ENCODE measurements at places on chromosomes 11 and 22. TPM values are rescaled to one million over a fixed set of nuclear protein-coding genes. Genes with fewer than 3 reads are reported as not detected.

DNA sequence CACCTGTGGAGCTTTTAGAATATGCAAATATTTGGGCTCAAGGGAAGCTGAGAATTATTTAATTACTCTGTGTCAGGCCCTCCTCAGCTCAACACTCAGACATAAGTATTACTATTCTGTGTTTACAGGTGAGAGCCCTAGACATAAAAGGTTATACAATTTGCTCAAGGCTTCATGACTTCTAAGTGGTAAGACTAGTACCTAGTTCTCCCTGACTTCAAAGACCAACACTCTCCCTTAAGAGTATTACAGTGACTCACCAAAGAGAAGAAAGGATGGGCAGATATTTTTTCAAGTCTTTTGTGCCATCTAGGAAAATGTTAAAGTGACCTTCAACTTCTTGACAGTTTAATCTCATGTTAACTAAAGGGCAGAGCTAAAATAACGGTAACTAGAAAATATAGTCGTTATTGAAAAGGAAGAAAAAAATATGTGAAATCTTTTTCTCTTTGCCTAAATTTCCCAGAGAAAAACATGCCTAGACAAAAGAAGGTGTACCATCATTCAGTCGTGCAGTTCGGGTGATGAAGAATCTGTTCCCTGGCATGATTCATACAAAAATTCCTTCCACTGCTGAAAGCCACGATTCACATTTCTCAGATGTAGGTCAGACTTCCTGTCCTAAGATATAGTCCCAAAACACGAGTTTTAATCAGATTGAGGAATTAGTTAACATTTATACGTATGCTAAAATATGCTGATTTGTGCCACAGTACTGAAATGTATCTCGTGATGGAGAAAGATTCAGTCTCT lies 849.1 kb upstream of the API5 start:
- DNase-seq = no peak

DNA sequence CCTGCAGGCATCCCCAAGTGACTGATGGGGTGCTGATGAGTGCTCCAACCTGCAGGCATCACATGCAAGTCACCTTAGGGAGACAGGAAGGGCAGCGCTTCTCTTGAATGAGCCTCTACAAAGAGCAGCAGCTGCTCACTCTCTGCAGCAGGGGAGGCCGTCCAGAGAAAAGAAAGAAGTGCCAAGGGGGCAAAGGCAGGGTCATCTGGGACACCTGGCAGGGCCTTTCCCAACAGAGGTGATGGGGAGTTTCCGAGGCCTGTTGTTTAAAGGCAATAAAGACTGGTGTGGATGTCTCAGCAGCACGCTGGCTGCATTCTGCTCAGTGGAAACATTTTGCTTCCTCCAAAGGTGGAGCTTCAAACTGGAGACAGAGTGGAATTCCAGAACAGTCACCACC lies 113.7 kb downstream of the ETS1 start:
- DNase-seq = no peak

GRCh38 chr11:131486937-131487635 lies 116.7 kb downstream of the NTM start:
- DNase-seq = no peak

DNA sequence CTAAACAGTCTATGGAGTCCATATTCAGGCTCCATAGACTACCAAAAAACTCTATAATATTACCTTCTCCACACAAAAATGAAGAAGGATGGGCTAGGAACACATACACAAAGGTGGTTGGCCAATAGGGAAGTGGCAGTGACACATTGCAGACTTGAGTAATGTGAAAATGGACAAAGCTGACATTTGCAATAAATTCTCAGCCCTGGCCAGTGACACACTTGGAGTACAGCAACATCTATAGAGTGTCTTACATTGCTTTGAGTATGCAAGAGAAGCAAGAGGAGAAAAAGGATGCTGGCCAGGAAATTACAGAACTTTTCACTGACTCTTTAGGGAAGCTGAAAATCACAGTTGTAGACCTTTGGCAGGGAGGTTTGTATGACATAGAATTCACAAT lies 7.3 kb upstream of the OR52W1 start:
- no peak for DNase-seq

GRCh38 chr22:37053310-37054055 lies 1.9 kb downstream of the KCTD17 start:
- no peak for DNase-seq

- DNase-seq = no peak
Measured at GRCh38 chr22:50061824-50062355, 3.8 kb upstream of the TTLL8 start.

DNA sequence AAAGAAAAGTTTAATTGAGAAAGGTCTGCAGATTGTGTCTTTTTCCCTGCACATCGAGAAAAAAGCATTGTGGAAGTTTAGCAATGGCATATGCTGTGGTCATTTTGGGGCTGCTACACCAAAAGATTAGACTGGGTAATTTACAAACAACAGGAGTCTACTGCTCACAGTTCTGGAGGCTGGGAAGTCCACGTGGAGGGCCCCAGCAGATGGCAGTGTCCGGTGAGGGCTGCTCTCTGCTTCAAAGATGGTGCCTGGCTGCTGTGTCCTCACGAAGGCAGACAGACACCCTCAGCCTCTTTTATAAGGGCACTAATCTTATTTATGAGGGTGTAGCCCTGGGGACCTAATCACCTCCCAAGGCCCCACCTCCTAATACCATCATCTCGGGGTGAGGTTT lies 21.1 kb downstream of the PHF21B start:
- no peak for DNase-seq

DNA sequence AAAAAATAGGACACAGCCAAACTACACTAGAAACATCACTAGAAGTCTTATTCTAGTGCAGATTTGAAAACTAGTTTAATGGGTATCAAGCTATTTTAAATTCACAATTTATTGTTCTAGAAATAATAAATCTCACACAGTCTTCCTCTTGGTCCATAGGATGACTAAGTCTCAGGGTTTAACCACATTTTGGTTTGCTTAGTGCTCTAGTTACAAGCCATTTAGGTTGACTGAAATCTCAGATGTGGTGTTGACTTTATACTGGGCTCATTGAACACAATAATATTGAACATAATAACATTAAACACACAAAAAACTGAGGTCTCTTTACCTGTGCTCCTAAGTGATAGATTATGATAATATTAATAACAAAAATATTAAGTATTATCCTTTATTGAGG lies 760.3 kb upstream of the CCDC179 start:
- no peak for DNase-seq

GRCh38 chr22:20054034-20054427 lies 26.0 kb upstream of the DGCR8 start:
- DNase-seq = no peak

GRCh38 chr11:2744166-2744565 lies 44.4 kb upstream of the KCNQ1OT1 start:
- no peak for DNase-seq

DNA sequence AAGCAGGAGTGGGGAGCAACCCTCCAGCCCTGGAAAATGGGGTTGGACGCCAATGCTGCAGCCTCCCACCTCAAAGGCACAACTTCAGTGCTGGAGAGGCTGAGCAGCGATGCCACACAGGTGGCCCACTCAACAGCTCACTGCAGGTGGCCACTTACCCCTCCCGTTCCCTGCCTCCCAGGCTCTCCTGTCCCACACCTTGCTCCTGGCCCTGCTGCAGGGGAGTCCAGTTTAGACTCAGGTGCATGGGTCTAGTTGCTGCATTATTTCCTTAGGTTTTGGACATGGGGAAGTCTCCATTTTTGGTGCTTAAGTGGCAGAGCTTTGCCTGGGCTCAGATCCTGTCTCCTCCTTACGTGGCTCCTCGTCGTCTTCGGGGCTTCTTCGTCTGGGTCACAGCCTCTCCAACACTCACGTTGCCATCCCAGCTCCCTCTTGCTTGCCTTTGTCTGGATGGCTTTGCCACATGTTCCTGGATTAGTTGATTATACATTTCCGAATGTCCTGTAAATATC lies 898.3 kb downstream of the BRD1 start:
- no peak for DNase-seq

DNA sequence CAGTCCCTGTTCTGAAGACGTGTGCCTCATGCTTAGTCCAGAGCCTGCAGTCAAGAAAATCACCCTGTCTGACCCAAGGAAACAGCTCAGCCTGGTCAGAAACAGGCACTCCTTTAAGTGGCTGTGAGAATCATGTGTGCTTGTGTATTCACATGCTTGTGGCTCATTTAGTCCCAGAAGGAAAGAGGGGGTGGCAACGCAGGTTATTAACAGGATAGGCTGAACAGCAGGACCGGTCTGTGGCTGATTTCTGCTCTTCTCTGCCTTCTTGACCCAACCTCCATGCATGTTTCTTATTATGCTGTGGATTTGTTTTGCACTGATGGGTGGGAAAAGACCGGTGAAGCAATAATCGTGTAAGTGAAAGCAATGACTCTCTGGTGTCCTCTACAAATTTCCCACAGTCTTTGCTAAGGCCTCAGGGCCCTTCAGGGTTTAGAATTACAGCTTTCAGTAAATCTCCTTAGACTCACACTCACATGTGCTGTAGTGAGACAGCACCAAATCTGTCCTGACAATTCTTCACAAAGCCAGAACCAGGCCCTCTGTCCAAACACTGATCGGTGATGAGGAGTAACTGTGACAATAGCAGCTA lies 288.1 kb downstream of the ETS1 start:
- DNase-seq = no peak

DNA sequence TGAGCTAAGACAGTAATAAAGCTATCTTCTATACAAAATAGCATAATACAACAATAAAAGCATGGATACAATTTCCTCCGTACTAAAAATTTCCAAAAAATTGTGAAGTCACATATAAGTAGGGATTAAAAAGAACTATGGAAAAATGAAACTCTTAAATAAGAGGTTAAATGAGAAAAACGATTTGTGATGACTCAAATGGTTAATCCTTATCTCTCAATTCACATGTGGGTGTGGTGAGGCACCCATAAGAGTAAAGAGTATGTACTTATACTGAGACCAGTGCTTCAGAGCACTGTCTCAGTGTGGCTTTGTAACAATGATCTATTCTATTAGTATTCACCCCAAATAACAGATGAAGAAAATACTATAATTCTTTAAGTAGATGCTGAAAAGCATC lies 25.0 kb upstream of the CCDC34 start:
- DNase-seq = no peak

DNA sequence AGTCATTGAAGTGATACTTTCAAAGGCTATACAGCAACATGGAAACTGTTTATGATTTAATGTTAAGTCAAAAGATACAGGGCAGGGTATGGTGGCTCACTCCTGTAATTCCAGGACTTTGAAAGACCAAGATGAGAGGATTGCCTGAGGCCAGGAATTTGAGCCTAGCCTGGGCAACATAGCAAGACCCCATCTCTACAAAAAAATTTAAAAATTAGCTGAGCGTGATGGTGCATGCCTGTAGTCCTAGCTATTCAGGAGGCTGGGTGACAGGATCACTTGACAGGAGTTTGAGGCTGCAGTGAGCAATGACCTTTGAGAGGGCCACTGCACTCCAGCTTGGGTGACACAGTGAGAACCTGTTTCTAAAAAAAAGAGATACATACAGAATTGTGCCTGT lies 39.3 kb upstream of the ZBED5 start:
- DNase-seq = no peak

DNA sequence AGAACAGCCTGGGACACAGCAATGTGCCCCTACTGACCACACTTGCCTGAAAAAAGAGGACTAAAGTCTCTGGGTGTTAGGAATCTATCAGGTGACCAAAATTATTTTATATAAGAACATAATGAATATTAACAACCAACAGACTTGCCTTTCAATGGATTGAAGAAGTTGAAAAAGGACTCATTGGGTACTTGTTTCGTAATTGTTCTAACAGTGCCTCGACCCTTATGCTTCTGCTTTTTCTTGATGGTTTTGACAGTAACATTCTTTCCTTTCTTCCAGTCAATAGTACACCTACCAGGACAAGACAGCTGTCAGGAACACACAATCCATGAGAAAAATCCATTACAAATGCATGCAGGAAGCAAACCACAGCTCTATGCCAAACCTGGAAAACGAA lies 29.0 kb upstream of the PHLDA2 start:
- DNase-seq = no peak

GRCh38 chr11:13316528-13316961 lies 39.0 kb downstream of the BMAL1 start:
- DNase-seq = no peak

GRCh38 chr11:111426617-111427016 lies 47.5 kb upstream of the POU2AF1 start:
- DNase-seq = no peak

- no peak for DNase-seq
Measured at GRCh38 chr22:19641254-19641982, 72.9 kb upstream of the SEPTIN5 start.

DNA sequence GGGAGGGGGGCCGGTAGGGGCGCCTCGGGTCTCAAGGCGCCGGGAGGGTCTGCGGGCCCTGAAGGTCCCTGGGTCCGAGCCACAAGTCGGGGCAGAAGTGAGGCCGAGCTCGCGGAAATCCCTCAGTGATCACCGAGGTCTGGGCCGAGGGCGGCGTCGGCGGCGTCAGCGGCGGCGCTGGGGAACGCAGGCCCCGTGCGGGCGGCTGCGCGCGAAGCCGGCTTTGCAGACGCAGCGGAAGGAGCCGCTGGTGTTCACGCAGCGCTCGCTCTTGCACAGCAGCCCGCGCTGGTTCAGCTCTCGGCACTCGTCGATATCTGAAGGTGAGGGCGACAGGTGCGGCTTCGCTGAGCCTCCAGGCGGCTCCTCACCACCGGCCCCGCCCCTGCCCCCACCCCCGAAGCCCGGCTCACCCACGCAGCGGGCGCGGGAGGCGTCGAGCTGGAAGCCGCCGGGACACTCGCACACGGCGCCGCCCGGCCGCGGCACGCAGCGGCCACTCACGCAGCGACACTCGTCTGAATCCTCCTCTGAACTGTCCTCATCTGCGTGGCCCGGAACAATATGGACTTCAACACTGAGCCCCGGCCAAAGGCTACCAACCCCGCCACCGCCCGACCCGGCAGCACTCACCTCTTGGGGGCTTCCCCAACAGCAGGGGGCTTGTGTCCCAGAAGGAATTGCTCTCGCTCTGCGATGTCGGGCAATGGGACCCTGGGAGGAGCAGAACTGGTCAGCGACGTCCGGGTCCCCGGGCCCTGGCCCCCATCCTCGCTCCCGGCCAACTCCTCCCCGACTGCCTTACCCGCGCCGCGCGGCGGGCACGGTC lies 14.2 kb downstream of the SCYL1 start:
- no peak for DNase-seq

- no peak for DNase-seq
Measured at GRCh38 chr11:99256614-99257013, 235.9 kb downstream of the CNTN5 start.

GRCh38 chr11:324156-324555 lies 3.5 kb upstream of the IFITM3 start:
- DNase-seq = no peak

DNA sequence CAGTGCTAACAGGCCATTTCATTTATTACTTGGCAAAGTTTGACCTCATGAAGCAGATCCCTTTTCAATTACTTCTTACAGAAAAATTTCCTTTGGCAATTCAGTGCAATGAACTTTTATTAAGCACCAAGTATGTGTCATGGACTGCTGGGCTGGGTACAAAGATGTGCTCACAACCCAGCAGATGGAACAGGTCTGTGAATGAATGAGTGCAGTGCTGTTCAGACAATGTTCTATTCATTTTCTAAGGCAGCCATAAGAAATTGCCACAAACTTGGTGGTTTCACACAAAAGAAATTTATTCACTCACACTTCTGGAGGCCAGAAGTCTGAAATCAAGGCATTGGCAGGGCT lies 428.5 kb downstream of the SOX6 start:
- no peak for DNase-seq

The PGA5 gene
- not detected for total RNA-seq

The MIAT gene
- total RNA-seq = 0.12 TPM

The SPDYC gene
- not detected for total RNA-seq

The OR5J2 gene
- not detected for total RNA-seq

The PIH1D2 gene
- total RNA-seq = 0.36 TPM

The OR5P2 gene
- total RNA-seq = not detected

The ART1 gene
- not detected for total RNA-seq

The KCNQ1OT1 gene
- total RNA-seq = 0.14 TPM

The APOL4 gene
- not detected for total RNA-seq

The SART1 gene
- total RNA-seq = 28.8 TPM

The LGALS12 gene
- total RNA-seq = 0.07 TPM

Data from epithelial cell of proximal tubule (primary cell).